ENCODE measurements at places on chromosomes 7 and 10.

DNA sequence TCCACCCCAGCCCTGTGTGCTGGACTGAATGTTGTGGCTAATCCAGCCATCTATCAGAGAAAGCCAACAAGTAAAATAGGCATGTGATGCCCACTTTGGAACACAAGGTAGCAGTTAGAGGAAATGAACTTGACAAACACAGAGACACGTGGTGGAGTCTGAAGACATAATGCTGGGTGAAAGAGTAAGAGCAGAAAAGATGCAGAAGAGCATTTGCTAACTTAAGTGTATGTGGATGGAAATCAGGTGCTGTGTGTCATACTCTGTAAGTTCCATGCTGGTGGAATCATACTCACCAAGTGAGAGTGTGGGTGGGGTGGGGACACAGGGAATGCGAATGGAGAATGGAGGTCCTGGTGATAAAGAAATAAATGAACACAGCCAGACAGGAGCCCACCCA, 22.8 kb downstream of the WDFY4 start:
- ATAC-seq: no peak
- no peak overlapping the region for H3K4me3 ChIP-seq
- peaks cover 15% of the 10 kb centered on the region for H3K27me3 ChIP-seq
- no peaks in the 10 kb centered on the region for H3K4me1 ChIP-seq

- no peak overlapping the region for H3K4me3 ChIP-seq
- H3K27ac ChIP-seq: no peak overlapping the region
- H3K4me1 ChIP-seq: no peaks in the 10 kb centered on the region
- peaks cover 33% of the 10 kb centered on the region for H3K27me3 ChIP-seq
Observed at GRCh38 chr10:29820890-29821461, 186.2 kb upstream of the SVIL start.

- peak; percentile 61 for ATAC-seq
- H3K27me3 ChIP-seq: peaks cover 19% of the 10 kb centered on the region
- no peaks in the 10 kb centered on the region for H3K36me3 ChIP-seq
- no peak overlapping the region for H3K4me3 ChIP-seq
- H3K4me1 ChIP-seq: no peaks in the 10 kb centered on the region
- H3K27ac ChIP-seq: peak overlapping the region; percentile 3
Observed at GRCh38 chr7:29955799-29956486, 33.7 kb downstream of the SCRN1 start.

GRCh38 chr10:109174526-109174925, 748.8 kb downstream of the XPNPEP1 start:
- no peaks in the 10 kb centered on the region for H3K36me3 ChIP-seq
- no peak for ATAC-seq
- no peak overlapping the region for H3K4me3 ChIP-seq
- no peaks in the 10 kb centered on the region for H3K4me1 ChIP-seq
- H3K27me3 ChIP-seq: no peaks in the 10 kb centered on the region

DNA sequence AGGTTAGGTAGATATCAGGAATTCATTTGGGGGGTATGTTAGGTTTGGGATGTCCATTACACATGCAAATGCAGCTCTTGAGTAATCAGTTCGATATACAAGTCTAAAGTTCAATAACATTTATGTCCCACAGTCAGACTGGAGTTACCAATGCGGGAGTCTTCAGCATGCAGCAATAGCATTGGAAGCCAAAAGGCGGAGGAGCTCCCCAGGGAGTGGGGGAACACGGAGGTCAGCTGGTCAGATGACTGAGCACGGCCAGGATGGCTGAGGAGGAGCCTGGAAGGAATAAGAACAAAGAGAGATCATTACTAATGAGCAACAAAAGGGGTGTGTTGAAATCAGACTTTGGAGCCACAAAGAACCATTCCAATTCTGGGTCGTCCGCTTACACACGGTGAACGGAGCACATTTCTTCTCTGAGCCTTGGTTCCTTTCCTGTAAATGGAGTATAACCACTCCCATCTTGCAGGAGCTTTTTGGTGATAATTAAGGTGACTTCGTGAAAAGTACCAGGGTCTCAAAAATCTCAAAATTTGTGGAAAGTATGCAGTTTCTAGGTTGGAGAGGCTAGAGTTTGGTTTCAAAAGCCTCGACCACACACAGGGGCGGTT, 478 bp upstream of the ZNF22 start:
- ATAC-seq: no peak
- peak overlapping the region; percentile 92 for H3K27ac ChIP-seq
- H3K4me1 ChIP-seq: peaks cover 18% of the 10 kb centered on the region
- H3K4me3 ChIP-seq: peak overlapping the region; percentile 89
- peaks cover 38% of the 10 kb centered on the region for H3K36me3 ChIP-seq

GRCh38 chr7:122364761-122365280, 60.3 kb upstream of the FEZF1 start:
- H3K27ac ChIP-seq: no peak overlapping the region
- no peaks in the 10 kb centered on the region for H3K36me3 ChIP-seq
- no peak overlapping the region for H3K4me3 ChIP-seq
- H3K4me1 ChIP-seq: no peaks in the 10 kb centered on the region
- H3K27me3 ChIP-seq: no peaks in the 10 kb centered on the region

DNA sequence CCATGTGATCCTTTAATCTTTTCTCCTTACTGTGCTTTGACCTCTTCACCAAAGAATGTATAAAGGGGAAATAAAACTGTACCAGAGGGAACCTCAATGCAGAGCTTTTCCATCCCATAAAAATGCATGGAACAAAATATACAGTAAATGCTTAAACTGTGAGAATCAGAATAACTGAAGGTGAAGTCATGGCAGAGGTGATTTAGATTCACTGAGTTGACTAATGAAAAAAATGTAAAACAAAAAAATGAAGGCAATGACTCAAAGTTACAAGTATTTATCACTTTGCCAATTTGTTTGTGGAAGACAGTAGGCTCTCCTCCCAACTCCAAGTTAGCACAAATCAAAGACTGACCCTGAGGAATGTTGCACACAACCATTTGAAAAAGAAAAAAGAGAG, 1331.6 kb upstream of the SORCS1 start:
- H3K4me3 ChIP-seq: no peak overlapping the region
- H3K27me3 ChIP-seq: no peaks in the 10 kb centered on the region
- H3K27ac ChIP-seq: no peak overlapping the region
- ATAC-seq: no peak
- no peaks in the 10 kb centered on the region for H3K4me1 ChIP-seq

GRCh38 chr10:114398587-114399331, 5.5 kb downstream of the AFAP1L2 start:
- ATAC-seq: no peak
- no peak overlapping the region for H3K27ac ChIP-seq
- H3K4me1 ChIP-seq: no peaks in the 10 kb centered on the region
- H3K36me3 ChIP-seq: no peaks in the 10 kb centered on the region

DNA sequence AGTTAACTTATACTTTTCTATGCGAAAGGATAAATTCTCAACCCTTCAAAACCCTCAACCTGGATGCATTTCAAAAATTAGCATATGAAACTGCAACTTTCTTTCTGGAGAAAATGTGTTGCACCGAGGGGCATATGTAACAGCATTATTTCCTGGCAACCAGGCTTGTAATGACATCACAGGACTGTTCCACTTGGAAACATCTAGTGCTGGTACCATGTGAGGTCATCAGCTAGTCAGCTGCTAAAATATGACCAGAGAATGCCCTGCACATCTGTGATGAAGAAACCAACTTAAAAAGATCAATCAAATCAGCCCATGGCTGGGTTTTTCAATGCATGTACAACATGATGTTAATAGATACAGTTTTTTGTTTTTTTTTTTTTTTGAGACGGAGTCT, 40.0 kb downstream of the FGFR2 start:
- no peaks in the 10 kb centered on the region for H3K27me3 ChIP-seq
- no peak overlapping the region for H3K27ac ChIP-seq
- H3K4me1 ChIP-seq: no peaks in the 10 kb centered on the region
- H3K36me3 ChIP-seq: no peaks in the 10 kb centered on the region

- no peaks in the 10 kb centered on the region for H3K36me3 ChIP-seq
- no peak overlapping the region for H3K4me3 ChIP-seq
- no peak for ATAC-seq
Observed at GRCh38 chr7:76252021-76252420, 50.3 kb downstream of the SRRM3 start.

GRCh38 chr7:26618449-26618848, 245.9 kb downstream of the SKAP2 start:
- H3K27me3 ChIP-seq: peaks cover 4% of the 10 kb centered on the region
- ATAC-seq: no peak
- no peak overlapping the region for H3K4me3 ChIP-seq

DNA sequence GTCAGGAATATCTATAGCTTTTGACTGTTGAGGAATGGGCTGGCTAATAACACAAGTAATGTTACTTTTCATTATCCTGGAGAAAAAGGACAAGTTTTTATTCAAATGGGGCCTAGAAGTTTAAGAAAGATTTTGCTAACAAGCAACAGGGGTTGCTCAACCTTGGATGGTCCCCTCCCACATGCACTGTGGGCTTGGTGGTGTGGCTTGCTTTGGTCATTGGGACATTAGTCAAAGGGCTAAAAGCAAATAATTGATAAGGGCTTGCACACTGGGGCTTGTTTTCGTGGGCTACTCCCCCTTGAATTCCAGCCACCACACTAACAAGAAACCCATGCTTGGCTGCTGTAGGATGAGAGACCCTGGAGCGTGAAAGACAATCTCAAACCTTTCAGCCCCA, 127.6 kb downstream of the JCAD start:
- H3K4me1 ChIP-seq: no peaks in the 10 kb centered on the region
- H3K27me3 ChIP-seq: peaks cover 24% of the 10 kb centered on the region
- no peak overlapping the region for H3K4me3 ChIP-seq
- ATAC-seq: no peak

- H3K36me3 ChIP-seq: no peaks in the 10 kb centered on the region
- no peak for ATAC-seq
- no peak overlapping the region for H3K27ac ChIP-seq
- peaks cover 20% of the 10 kb centered on the region for H3K27me3 ChIP-seq
- no peaks in the 10 kb centered on the region for H3K4me1 ChIP-seq
Observed at GRCh38 chr10:113534423-113534822, 18.4 kb upstream of the HABP2 start.

- H3K4me1 ChIP-seq: peaks cover 6% of the 10 kb centered on the region
- peaks cover 17% of the 10 kb centered on the region for H3K36me3 ChIP-seq
- H3K4me3 ChIP-seq: peak overlapping the region; percentile 46
- peaks cover 63% of the 10 kb centered on the region for H3K27me3 ChIP-seq
Observed at GRCh38 chr7:20778063-20778721, 8.5 kb downstream of the SP8 start.

GRCh38 chr10:132532749-132533560, 4.6 kb upstream of the INPP5A start:
- no peak overlapping the region for H3K4me3 ChIP-seq
- peaks cover 5% of the 10 kb centered on the region for H3K4me1 ChIP-seq
- H3K27me3 ChIP-seq: peaks cover 14% of the 10 kb centered on the region
- H3K36me3 ChIP-seq: no peaks in the 10 kb centered on the region
- no peak for ATAC-seq

DNA sequence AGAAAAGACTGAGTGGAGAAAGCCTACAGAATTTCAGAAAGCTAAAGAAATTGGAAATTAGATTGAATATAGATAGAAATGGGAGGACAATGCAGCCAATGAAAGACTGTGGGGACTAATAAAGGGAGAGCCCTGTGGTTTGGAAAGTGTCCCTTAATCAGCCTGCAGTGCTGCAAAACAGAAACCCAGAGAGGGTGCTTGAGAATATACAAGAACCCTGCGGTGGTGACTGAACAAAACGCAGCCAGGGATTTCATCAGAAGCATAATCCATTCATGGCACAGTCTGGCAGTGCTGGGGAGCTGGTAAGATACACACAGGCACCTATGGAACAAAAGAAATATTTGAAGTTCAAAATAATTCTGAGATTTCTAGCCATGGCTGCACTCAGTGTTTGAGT, 19.1 kb downstream of the CEP41 start:
- no peak overlapping the region for H3K4me3 ChIP-seq
- no peak overlapping the region for H3K27ac ChIP-seq
- peaks cover 9% of the 10 kb centered on the region for H3K36me3 ChIP-seq
- peaks cover 7% of the 10 kb centered on the region for H3K4me1 ChIP-seq
- peak; percentile 37 for ATAC-seq

- no peak overlapping the region for H3K27ac ChIP-seq
- no peak overlapping the region for H3K4me3 ChIP-seq
- peaks cover 8% of the 10 kb centered on the region for H3K4me1 ChIP-seq
- H3K27me3 ChIP-seq: no peaks in the 10 kb centered on the region
- H3K36me3 ChIP-seq: no peaks in the 10 kb centered on the region
- peak; percentile 96 for ATAC-seq
Observed at GRCh38 chr10:62637249-62638061, 167.1 kb upstream of the ADO start.

DNA sequence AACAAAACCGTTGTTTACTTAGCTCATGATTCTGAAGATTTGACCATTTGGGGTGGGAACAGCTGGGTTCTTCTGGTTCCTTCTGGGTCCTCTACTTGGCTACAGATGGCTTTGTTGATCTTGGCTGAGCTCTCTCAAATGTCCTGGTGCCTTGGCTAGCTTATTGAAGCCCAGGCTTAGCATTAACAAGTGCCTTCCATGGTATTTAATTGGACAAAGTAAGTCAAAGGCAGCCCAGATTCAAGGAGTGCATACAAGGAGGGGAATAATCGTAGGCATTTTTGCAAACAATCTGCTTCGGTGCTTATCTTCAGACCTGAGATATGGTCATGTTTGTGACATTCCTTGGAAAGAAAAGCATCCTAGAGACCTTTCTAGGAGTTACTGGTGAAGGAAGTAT, 81.4 kb downstream of the ADCYAP1R1 start:
- ATAC-seq: no peak
- H3K4me3 ChIP-seq: no peak overlapping the region
- H3K27ac ChIP-seq: no peak overlapping the region
- H3K4me1 ChIP-seq: no peaks in the 10 kb centered on the region
- no peaks in the 10 kb centered on the region for H3K36me3 ChIP-seq
- no peaks in the 10 kb centered on the region for H3K27me3 ChIP-seq

- peak overlapping the region; percentile 73 for H3K4me3 ChIP-seq
- H3K4me1 ChIP-seq: peaks cover 21% of the 10 kb centered on the region
- H3K27ac ChIP-seq: peak overlapping the region; percentile 96
- peak; percentile 20 for ATAC-seq
- H3K27me3 ChIP-seq: no peaks in the 10 kb centered on the region
- peaks cover 63% of the 10 kb centered on the region for H3K36me3 ChIP-seq
Observed at GRCh38 chr10:12121673-12122072, 7.8 kb upstream of the SEC61A2 start.

DNA sequence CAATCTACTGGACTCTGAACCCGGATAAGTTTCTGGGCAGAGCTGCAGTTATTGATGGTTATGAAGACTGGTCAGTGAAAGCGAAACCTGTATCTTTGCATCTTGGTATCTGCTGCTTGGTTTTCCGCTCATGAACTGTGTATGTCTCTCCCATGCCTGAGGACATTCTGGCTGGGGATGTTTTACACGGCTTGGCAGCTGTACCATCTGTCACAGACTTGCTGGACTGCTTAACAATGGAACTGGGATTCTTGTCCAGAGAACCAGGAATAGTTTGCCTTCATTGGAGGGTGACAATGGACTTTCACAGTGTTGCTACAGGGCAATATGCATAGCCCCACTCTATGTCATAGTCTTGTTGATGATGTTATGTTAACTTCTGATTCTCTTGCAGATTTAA, 119.9 kb upstream of the TMEM106B start:
- H3K36me3 ChIP-seq: no peaks in the 10 kb centered on the region
- H3K4me1 ChIP-seq: no peaks in the 10 kb centered on the region
- ATAC-seq: no peak
- no peak overlapping the region for H3K4me3 ChIP-seq
- H3K27ac ChIP-seq: no peak overlapping the region
